Erythroblast (primary cell): ENCODE measurements at places on chromosomes 3 and 15.
A peak's percentile ranks its signal among the peaks of the same experiment; 100 is the strongest.

DNA sequence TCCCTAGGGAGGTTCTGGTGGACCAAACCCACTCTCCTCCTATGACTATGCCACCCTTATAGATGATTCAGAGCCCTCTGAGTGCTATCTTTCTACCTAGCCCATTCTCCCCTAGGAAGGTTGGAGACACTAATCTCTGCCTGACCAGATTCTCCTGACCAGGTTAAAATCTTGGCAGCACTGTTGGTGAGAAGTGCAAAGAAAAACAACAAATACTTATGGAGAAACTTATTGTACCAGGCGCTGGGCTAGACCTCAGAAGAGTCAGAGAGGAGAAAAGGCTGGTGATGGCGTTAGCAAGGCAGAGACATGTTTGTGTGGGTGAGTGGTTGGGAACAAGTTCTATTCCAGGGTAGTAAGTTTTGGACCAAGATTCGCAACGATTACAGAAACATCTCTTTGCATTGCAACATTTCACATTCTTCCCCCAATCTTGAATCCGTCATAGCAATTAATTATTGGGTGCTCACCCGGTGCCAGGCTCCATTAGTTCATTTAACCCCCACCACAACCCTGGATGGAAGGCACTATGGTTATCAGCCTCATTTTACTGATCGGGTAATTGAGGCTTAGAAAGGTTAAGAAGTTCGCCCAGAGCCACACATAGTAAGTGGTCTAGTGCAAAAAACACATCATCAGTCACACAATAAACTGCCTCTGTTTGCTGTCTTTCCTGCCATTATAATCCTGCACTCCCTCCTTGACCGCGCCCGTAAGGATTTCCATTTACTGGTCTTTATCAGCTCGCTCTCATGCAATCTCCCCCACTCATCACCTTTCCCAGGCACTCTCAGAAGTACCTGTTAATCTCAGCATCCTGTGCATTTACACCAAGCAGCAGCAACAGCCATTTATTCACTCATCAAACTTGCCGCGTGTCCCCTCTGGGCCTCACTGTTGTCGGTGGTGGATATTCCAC lies 655 bp upstream of the TSPAN3 start:
- no peak for DNase-seq

- DNase-seq, result no peak
Observed at GRCh38 chr15:58229297-58229768, 91.2 kb downstream of the AQP9 start.

DNA sequence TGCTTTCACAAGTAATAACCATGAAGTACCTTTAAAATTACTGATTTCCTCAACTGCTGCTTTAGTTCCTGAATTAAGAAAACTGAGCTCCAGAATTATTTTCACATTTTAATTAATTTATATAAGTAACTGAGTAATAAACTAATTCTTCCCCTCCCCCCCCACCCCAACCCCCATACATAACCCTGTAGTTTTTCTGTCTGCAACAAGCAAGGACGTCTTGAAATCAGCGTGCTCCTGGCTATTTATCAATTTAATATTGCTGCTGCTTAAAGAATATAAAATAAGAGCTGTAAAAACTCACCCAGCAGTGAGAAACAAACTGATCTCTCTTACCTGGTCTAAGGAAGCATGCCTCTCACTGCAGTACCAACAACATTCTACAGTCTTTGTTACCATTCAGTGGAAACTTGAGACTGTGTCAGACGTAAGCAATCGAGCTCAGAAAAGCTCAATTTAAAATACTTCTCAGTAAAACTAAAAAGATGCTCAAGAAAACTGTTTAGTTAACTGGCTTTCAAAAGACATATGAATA lies 121.0 kb downstream of the TFDP2 start:
- peak; percentile 91 for DNase-seq

DNA sequence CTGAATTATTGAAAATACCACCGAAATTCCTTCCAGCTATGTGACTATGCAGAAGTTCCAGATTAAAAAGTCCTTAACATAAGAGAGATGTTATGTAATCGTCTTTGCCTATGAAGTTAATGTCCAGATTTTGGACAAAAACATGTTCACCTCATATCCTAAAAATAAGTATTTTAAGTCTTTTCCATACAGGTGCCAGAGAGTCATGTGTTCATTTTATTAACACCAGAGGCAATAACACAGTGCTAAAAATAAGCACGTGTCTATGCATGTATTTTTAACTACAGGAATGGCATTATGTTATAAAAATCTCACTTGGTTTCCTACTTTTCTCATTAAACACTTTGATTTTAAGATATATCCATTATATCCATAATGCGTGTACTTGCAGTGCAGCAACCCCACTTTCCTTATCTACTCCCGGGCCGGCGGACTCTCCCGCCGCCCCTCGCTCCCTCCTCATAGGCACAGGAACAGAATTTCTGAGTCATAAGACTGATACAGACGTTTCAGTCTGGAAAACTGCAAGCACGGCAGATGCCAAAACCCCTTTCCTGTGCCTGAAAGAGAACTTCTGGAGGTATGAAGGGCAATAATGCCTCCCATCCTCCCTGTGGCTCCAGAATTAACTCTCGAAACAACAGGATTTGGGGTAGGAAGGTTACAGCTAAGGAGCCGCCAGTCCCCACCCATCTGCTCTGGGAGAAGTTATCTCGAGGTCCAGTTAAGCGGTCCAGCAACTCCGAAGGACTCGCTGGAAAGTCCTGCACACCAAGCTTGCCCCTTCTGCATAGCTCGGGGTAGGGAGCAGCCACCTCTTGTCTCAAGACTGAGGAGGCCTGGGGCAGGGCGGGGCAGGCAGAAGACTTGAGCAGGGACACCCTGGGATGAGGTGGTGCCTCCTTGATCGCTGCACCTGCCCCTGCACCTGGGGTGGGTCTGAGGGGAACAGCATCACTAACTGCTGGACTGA lies 22.3 kb upstream of the PSTPIP1 start:
- DNase-seq, result no peak

GRCh38 chr3:14726441-14726780 lies 51.5 kb downstream of the C3orf20 start:
- no peak for DNase-seq

GRCh38 chr3:186700267-186700666 lies 16.9 kb upstream of the KNG1 start:
- peak; percentile 69 for DNase-seq

DNA sequence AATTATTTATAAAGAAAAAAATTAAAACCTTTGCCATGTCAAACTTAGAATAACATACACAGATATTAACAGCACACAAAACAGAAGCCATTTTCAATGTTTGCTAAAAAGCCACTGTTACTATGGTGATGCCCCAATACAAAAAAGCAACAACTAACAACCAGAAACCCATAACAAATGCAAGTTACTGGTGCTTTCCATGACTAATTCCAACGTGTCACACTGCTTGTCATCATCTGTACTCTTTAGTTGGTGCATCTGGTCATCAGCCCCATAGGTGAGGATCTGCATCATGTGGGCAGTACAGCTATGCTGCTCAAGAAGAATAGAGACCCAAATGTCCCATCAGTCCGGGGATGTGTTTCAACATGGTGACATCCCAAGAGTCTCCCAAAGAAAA lies 52.8 kb downstream of the ATP8B4 start:
- DNase-seq, result peak; percentile 15

- no peak for DNase-seq
Observed at GRCh38 chr3:129365296-129366136, 62.9 kb downstream of the EFCAB12 start.

GRCh38 chr3:124997303-124998246 lies 58.2 kb downstream of the HEG1 start:
- no peak for DNase-seq
